ENCODE measurements at places on chromosomes 5 and 9.

DNA sequence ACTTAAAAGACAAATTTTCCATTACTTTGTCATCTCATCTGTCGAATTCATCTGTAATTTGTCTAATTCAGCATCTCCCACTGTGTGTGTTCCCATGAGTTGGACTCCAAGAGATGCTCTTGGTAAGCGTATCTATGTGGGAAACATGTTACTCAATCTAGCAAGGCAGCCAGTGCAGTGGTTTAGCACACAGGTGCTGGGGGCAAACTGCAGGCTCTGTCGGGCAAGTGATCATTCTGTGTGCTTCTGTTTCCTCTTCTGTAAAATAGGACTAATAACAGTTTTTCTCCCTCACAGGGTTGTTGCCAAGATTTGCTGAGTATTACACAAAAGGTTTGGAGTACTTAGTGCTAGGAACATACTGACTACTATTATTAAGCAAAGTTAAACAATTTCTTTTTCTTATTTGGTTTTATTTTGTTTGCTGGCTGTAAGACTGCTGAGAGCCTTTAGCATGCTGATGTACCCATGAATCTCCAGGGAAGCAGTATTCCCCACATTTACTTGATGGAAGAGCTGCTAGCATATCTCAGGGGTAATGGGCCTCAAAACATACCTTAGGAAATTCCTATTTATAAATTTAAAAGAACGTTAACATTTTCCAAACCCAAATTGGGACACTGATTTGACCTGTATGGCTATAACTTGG, 709 bp upstream of the GAPT start:
- DNase-seq: no peak

DNA sequence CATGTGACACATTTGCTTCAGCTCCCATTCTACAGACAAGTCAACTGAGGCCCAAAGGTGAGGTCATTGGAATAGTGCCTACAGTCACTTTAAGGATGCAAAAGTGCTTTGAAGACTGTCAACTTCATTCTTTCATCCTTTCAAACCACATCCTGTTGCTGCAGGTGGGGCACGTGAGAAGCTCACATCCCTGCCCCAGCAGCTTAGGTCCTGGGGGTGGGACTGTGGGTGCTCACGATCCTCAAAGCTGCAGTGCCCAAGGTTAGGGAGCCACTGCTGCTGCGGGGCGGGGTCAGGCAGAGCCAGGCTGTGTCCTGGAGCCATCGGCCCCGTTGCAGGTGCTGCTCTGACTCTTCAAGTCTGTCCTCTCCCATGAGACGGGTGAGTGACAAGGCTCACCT, 57.9 kb upstream of the IER5L start:
- no peak for DNase-seq

GRCh38 chr9:125404733-125405132, 143.1 kb downstream of the GAPVD1 start:
- DNase-seq: no peak

GRCh38 chr9:102779356-102779755, 215.8 kb upstream of the CYLC2 start:
- no peak for DNase-seq

DNA sequence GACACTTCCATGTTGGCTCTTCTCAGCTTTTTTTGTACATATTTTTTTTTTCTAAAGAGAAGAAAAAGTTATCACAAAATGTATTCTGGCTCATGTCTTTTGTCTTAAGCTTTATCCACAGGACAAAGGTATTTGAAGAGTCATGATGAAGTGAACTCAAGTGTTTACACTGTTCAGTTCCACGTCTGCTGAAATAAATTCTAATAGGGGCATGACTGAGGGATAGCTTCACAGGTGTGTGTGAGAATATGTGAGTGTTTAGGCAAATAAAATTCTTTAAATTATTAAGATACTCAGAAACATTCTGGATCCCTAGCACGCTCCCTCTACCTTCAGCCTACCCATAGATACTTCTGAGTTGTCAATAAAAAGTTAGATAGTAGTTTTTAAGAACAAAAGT, 59.8 kb downstream of the BAAT start:
- DNase-seq: no peak

DNA sequence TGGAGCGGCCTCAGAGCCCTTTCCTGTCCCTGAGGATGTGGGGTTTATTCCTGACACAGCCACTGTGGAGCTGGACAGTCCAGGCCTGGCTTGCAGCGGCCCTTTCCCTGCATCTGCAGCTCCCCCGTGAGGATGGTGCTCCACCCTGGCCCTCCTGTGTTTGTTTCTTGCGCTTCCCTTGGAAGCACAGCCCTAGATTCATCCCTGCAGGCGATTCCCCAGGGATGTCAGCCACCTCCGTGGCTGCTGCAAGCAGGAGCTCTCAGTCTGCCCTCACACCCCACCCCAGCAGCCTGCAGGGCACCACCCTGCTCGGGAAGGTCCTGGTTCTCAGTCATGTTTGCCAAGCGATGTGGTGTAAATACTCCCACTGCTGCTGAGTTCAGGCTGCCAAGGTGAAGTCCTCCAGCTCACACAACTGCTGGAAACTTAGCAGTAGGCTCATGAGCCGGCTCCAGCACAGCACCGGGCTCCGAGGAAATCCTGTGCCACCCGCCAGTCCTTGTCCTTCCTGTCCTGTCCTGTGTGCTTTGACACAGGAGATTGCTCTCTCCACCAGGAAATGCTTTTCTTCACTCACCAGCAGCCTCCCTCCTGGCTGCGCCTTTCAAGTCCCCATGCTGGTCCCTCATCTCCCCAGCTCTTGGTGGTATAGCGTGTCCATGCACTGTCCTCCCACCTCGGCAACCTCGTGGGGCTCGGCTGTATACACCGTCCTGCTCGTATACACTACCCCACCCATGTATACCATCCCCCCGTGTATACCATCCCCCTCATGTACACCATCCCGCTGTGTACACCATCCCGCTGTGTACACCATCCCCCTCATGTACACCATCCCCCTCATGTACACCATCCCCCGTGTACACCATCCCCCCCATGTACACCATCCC, 16.2 kb downstream of the ROPN1L start:
- DNase-seq: no peak

GRCh38 chr5:73322437-73323076, 126.0 kb downstream of the FOXD1 start:
- DNase-seq: no peak

GRCh38 chr5:121373371-121373770, 478.3 kb upstream of the FTMT start:
- DNase-seq: no peak

GRCh38 chr5:94702729-94703128, 84.3 kb downstream of the SLF1 start:
- no peak for DNase-seq

GRCh38 chr5:141960449-141961323, 2.7 kb upstream of the PCDH12 start:
- DNase-seq: peak; percentile 96

GRCh38 chr9:13414349-13414748, 134.9 kb upstream of the MPDZ start:
- DNase-seq: no peak

GRCh38 chr9:108184941-108185340, 670.8 kb downstream of the ACTL7B start:
- peak; percentile 41 for DNase-seq

DNA sequence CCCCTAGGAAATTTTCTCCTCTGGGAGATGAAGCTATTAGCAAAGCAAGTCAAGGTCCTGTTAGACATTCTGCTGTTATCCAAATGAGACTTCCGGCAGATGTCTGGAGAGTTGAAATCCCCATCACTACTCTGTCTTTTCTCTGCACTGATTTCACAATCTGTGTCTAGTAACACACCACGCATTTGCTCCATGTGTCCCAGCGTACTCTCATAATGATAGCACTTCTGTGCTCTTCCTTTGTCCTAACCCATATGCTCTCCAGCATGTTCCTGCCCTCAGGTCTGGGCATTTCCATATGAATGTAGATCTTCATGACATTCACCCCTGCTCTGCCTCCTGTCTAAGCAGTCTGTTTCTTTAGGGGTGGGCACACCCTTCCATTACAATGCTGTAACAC, 1949.0 kb upstream of the WWC1 start:
- no peak for DNase-seq

DNA sequence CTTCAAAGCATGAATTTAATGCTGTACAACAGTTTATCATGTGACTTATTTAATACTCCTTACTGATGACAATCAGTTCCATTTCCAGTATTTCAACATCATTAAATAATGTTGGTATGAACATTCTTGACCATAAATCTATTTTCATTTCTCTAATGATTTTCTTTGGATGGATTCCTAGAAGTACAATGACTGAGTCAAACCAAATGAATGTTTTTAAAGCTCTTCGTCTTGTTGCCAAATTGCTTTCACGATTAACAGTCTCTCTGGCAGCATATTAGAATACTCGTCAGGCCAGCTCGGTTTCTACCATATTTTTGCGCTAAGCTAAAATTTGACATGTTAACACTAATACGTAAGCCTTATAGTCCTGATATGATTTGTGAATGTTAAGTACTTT, 197.0 kb downstream of the TRPM3 start:
- no peak for DNase-seq

DNA sequence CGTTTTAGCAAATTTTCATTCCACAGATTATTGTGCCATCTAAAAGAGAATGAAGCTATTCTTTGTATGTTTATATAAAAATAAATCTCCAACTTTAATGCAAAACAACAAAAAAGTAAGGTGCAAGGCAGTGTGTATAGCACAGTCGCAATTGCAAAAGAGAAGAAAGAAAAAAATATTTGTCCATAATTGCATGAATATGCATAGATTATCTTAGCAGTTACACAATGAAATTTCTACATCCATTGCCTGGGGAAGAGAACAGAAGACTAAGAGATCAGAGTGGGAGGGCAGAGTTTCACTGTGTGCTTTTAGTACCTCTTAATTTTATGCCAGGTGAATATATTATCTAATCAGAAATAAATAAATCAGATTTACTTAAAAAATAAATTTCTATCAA, 86.4 kb upstream of the LHFPL2 start:
- DNase-seq: no peak

- no peak for DNase-seq
Observed at GRCh38 chr5:76657091-76657490, 33.9 kb upstream of the F2RL2 start.

DNA sequence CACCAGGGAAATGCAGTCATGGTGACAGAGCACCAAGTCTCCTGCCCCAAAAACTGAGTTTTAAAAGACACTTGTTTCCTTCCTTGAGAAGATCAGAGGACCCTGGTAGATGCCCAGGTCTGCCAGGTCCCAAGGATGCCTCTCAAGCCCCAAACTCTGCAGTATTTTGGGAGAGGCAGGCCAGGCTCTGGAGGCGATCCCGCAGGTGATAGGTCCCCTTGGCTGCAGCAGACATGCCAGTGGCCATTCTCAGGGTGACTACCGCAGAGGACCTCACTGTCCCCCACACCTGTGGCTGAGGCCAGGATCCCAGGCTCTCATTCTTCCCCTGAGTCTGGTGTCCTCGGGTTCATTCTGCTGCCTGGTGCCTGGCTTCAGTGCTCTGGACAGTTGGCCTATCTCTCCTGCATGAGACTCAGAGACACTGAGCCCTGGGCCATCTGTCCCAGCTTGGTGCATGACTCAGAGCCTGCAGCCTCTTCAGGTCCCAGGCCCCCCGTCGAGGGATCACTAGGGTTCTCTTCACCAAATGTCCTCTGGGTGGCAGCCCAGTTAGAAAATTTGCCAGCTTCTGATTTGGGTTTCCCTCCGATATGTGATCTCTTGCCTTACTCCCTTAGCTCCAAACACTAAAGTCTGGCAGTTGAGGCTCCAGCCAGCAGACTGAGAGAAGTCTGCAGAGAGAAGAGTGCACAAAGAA, 59.7 kb upstream of the GARNL3 start:
- DNase-seq: no peak

DNA sequence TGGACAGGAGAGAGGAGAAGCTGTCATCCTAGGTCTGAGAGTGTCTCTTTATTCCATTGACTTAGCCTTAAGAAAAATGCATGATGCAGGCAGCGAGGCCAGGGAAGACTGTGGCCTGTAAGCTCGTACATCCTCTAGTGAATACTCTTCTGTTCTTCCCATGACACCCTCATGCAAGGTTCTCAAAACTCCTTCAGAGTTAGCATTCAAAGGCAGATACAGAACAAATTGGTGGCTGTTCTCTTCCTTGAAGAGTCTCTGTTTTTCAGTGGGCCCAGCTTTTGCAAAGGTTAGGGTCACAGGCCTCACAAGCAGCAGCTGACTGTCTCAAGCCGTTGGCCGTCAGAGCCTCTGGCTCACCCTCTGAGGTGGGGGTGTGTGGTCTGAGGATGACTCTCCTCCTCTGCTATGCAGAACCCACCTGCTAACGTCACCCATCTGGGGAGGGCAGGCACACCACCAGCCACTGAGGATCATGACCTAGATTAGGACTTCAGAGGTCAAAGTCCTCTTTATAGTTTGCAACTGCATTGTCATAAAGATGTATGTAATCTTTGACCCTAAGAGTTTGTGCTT, 15.1 kb downstream of the ADCY2 start:
- no peak for DNase-seq

- DNase-seq: peak; percentile 60
Observed at GRCh38 chr5:132466433-132467286, 23.9 kb downstream of the IRF1 start.

DNA sequence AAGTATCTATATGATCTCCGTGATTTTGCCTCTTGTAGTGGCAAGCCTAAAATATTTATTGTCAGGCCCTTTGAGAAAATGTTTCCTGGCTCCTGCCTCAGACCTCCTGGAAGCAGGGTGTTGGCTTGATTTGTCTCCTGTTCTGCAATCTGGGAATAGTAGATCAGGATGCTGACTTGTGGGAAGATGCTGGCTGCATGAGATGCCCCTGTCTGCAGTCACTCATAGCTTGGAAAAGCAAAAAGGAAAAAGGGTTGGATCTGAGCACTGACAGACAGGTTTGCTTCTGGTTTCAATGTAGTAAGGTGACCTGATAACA, 16.7 kb downstream of the TJP2 start:
- no peak for DNase-seq

DNA sequence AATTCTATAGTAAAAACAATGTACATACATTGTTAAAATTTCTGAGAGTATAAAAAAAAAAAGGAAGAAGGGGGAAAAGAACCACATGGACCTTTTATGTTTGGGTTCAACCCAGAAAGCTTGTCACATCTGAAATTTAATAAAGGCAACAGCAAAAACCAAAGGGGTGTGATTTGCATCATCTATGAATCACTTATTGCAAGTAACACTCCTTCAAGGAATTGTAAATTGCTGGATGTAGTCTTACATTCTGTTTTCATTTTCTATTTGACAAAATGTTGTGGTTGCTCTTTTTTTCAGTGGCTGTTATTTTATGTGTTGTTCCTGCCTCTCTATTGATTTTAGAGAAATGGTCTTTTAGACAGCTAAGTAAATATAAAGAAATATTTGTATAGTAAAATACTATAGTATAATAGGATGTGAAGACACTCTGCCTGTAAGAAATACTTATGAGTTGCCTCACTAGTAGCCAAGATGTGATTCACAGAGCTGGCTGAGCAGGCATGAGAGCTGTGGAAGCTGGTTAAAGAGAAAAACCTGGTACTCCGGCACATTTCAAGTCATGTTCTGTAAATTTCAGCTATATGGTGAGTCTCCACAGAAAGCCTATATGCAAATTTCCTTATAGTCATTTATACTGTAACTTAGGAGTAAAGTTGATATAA, 131.1 kb upstream of the CNTLN start:
- peak; percentile 6 for DNase-seq

GRCh38 chr5:153880106-153880505, 158.6 kb downstream of the FAM114A2 start:
- DNase-seq: no peak

- no peak for DNase-seq
Observed at GRCh38 chr5:78056901-78057514, 237.5 kb downstream of the AP3B1 start.

- no peak for DNase-seq
Observed at GRCh38 chr9:76624391-76625048, 139.7 kb upstream of the PCA3 start.

- no peak for DNase-seq
Observed at GRCh38 chr5:39040875-39041274, 33.3 kb downstream of the RICTOR start.
